ENCODE measurements at places on chromosomes 5 and 9. TPM values are rescaled to one million over a fixed set of nuclear protein-coding genes. Genes with fewer than 3 reads are reported as not detected.

Gene FBXO38
- 76.6 TPM for total RNA-seq

Gene TAF11L4
- not detected for total RNA-seq

Gene INIP
- 14.3 TPM for total RNA-seq

Gene OBP2B
- not detected for total RNA-seq

Gene UBQLN1
- 161 TPM for total RNA-seq

Gene PDGFRB
- total RNA-seq = 543 TPM

Gene TMOD1
- total RNA-seq = not detected

Gene SLC6A7
- 0.16 TPM for total RNA-seq

Gene HACD4
- 14.5 TPM for total RNA-seq

Gene ELAVL2
- total RNA-seq = under 0.01 TPM

Gene CCDC192
- total RNA-seq = not detected

Gene IL7R
- total RNA-seq = 12.0 TPM

Gene TMEM252
- not detected for total RNA-seq

Gene PPP2R2B
- not detected for total RNA-seq

Gene TAF11L10
- not detected for total RNA-seq

Gene SHOC1
- total RNA-seq = not detected

Gene ERCC8
- total RNA-seq = 30.5 TPM

Gene EPB41L4B
- total RNA-seq = 0.32 TPM

Gene FRMD3
- total RNA-seq = 2.8 TPM

Gene CSF1R
- 0.16 TPM for total RNA-seq

Gene MYMK
- not detected for total RNA-seq

Gene COL5A1
- total RNA-seq = 339 TPM

Gene CTXN3
- not detected for total RNA-seq

Gene BARHL1
- not detected for total RNA-seq

Gene CDC14B
- total RNA-seq = 66.4 TPM

Gene PRRX2
- 92.7 TPM for total RNA-seq

Gene SPATA31C1
- not detected for total RNA-seq

Gene C9orf153
- total RNA-seq = 0.24 TPM

Gene PCDHB3
- 1.2 TPM for total RNA-seq

Gene PHF24
- under 0.01 TPM for total RNA-seq

Gene PRDM9
- total RNA-seq = not detected

Gene ROPN1L
- 0.32 TPM for total RNA-seq

Gene SLC6A18
- total RNA-seq = not detected

Gene PCDHA9
- total RNA-seq = 0.36 TPM

Gene AQP7
- total RNA-seq = not detected

Gene SLC25A48
- total RNA-seq = not detected

Gene PAM
- total RNA-seq = 317 TPM

Gene C9
- total RNA-seq = 0.24 TPM

Gene CDC25C
- 0.65 TPM for total RNA-seq

Gene COL27A1
- 62.6 TPM for total RNA-seq

Gene HSD17B3
- total RNA-seq = not detected

Gene SPATA31A3
- not detected for total RNA-seq

Gene LCP2
- not detected for total RNA-seq

Gene SHISAL2B
- not detected for total RNA-seq

Gene GALNT12
- total RNA-seq = 0.61 TPM

Gene TMED9
- 136 TPM for total RNA-seq

Gene ANKRD20A1
- total RNA-seq = not detected

Gene PHF2
- 22.6 TPM for total RNA-seq

Gene CEL
- under 0.01 TPM for total RNA-seq

Gene PROB1
- total RNA-seq = 2.4 TPM

Gene FBP2
- not detected for total RNA-seq

Gene POMT1
- 32.3 TPM for total RNA-seq

Gene CETN3
- total RNA-seq = 6.5 TPM

Measured in hair follicle dermal papilla cell (primary cell).